Trophoblast cell (in vitro differentiated cells and primary cell): ENCODE measurements at places on chromosomes 7 and 10.

GRCh38 chr7:46571996-46572395, 650.9 kb upstream of the IGFBP3 start:
- no peak for DNase-seq

- no peak for DNase-seq
These were observed 57.0 kb upstream of the PFKP start for GRCh38 chr10:3010334-3010733.

DNA sequence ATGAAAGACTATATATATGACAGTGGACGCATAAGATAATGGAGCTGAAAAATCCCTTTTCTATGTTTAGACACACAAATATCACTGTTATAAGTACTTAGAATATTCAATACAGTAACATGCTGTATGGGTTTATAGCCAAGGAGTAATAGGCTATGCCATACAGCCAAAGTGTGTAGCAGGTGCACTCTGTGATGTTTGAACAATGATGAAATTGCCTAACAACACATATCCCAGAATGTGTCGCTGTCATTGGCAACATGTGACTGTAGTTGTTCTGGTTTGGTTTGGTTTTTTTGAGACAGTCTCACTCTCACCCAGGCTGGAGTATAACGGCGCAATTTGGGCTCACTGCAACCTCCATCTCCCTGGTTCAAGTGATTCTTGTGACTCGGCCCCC, 26.1 kb downstream of the NOM1 start:
- DNase-seq, result no peak

DNA sequence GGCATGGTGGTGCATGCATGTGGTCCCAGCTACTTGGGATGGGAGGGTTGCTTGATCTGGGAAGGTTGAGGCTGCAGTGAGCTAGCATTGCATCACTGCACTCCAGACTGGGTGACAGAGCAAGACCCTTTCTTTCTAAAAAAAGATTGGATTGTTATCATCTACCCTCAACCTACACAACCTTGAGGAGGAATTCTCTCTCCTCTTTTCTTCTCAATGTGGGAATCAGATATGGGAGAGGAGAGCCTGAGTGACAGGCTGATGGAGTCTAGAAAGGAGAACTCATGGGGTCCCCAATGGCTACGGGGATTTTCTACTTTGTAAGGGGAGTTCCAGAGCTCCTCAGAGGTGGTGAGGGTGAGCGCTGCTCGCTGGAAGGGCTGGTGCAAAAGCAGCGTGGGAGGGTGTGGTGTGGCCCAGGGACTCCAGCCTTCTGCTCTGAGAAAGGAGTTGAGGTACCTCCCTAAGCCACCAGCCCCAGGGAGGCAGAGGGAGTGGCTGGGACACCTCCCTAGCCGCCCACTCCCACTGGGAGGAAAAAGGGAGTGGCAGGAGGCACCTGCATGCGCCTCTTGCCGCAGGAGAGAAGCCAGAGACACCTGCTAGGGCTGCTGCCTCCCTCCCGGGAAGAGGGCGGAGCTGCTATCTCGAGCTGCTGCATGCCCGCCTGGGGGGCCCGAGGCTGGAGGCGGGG, 48.4 kb downstream of the GATA3 start:
- DNase-seq, result peak; percentile 32

GRCh38 chr10:123997486-123998196, 95.8 kb downstream of the CHST15 start:
- peak; percentile 18 for DNase-seq

DNA sequence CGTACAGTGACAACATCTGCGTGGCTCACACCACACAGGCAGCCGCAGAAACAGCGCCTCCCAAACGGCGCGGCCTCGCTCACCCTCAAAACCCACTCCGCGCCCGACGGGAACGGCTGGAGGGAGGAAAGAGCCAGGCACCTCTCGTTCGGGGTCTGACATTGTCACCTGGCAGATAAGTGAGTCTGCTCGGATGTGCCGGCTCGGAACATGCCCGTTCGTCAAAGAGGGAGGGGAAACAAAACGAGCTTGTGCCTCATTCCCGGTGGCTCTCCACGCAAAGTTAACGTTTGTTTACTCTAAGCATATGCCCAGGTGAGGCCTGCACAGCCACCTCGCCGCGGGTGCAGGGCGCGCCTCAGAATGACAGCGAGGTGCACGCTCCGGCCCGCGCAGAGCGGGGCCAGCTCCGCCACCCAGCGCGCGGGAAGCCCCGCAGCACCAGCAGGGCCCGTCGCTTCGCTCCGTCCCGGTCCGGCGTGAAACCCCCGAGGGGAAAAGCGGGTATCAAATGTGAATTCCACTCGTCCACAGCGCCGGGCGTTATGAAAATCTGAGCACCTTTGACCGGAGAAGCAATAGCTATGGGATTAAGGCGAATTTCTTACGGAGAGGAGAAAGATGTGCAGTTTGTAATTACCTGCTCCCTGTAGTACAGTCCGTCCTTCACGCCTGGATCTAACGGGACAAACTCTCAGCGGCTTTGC, 13.1 kb downstream of the CNPY1 start:
- DNase-seq, result peak; percentile 14

- DNase-seq, result no peak
These were observed 77.1 kb downstream of the SEC23IP start for GRCh38 chr10:119969609-119970008.
